Mesangial cell (primary cell): ENCODE measurements at places on chromosomes 11 and 22. TPM values are rescaled to one million over a fixed set of nuclear protein-coding genes. Genes with fewer than 3 reads are reported as not detected.

WT1 gene
- total RNA-seq, result 13.4 and 41.1 TPM in 2 replicates

IL10RA gene
- 0.49 TPM in 1 of 2 replicates, not detected in the other for total RNA-seq

A4GALT gene
- total RNA-seq, result 20.0 and 53.4 TPM in 2 replicates

OR51B4 gene
- total RNA-seq, result not detected in 2 replicates

FBXO3 gene
- 18.6 and 20.2 TPM in 2 replicates for total RNA-seq

PHOX2A gene
- total RNA-seq, result 0.13 TPM in 1 of 2 replicates, not detected in the other

KRTAP5-8 gene
- total RNA-seq, result not detected in 2 replicates

APOA5 gene
- total RNA-seq, result not detected in 2 replicates

ARHGAP20 gene
- 0.65 and 1.5 TPM in 2 replicates for total RNA-seq

KCNJ1 gene
- 0.13 TPM in 1 of 2 replicates, not detected in the other for total RNA-seq

MMP20 gene
- total RNA-seq, result not detected in 2 replicates

AAMDC gene
- 14.7 and 16.1 TPM in 2 replicates for total RNA-seq

KDM4E gene
- not detected in 2 replicates for total RNA-seq

SAA4 gene
- total RNA-seq, result 0.33 TPM in 1 of 2 replicates, not detected in the other

SPDYC gene
- total RNA-seq, result not detected in 2 replicates

SH3BP1 gene
- total RNA-seq, result 13.4 and 14.8 TPM in 2 replicates

RHOD gene
- total RNA-seq, result 38.5 and 94.6 TPM in 2 replicates

MUC15 gene
- not detected in 2 replicates for total RNA-seq

LRRC74B gene
- not detected in 2 replicates for total RNA-seq

ACR gene
- total RNA-seq, result not detected in 2 replicates

PIWIL4 gene
- 0.16 and 1.6 TPM in 2 replicates for total RNA-seq

TTC36 gene
- 0.38 and 0.49 TPM in 2 replicates for total RNA-seq

MPEG1 gene
- not detected in 2 replicates for total RNA-seq

CSRP3 gene
- not detected in 2 replicates for total RNA-seq

PRODH gene
- total RNA-seq, result 0.16 and 5.6 TPM in 2 replicates

C11orf86 gene
- total RNA-seq, result not detected in 2 replicates
